ENCODE measurements at places on chromosomes 1 and 21.

GRCh38 chr1:231027136-231027925 is 12.7 kb downstream of the FAM89A start:
- no peak for DNase-seq

DNA sequence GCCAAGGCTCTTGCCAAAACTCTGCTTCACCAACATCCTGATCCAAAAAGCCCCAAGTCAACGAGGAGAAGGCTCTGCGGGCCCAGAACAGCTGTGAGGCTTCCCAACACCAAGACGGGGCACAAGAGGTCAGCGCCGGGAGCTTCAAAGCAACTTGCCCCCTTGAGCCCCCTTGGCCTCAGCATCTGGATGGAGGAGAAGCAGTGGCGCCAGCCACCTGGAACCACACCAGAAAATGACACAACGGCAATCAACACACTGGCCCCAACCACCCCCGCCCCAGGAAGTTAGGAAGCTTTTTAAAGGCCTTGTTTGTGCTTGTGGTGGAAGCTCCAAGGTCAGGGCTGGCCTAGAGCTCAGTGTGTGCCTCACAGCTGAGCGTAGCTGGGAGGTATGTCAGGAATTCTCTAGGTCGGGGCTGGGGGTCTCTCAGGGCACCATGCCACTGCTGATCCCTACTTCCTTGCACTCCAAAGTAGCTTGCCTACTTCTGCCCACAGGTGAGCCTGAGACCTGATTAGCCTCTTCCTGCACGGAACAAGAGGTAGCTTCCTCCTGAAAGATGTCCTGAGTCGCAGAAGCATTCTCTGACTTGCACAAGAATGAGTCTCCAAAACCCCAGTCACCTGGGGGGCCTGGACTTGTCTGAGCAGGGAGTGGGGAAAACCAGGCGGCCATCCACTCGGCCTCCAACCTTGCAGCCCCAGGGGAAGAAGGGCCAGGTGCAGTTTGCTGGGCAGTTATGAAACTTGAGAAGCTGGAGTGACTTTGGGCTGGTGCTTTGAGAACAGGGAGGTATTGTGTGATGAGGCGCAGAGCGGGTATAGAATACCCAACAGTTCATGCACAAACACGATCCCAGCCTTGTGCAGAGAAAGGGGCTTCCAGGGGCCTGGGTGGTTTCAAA is 9.7 kb upstream of the SRP9 start:
- peak; percentile 40 for DNase-seq

DNA sequence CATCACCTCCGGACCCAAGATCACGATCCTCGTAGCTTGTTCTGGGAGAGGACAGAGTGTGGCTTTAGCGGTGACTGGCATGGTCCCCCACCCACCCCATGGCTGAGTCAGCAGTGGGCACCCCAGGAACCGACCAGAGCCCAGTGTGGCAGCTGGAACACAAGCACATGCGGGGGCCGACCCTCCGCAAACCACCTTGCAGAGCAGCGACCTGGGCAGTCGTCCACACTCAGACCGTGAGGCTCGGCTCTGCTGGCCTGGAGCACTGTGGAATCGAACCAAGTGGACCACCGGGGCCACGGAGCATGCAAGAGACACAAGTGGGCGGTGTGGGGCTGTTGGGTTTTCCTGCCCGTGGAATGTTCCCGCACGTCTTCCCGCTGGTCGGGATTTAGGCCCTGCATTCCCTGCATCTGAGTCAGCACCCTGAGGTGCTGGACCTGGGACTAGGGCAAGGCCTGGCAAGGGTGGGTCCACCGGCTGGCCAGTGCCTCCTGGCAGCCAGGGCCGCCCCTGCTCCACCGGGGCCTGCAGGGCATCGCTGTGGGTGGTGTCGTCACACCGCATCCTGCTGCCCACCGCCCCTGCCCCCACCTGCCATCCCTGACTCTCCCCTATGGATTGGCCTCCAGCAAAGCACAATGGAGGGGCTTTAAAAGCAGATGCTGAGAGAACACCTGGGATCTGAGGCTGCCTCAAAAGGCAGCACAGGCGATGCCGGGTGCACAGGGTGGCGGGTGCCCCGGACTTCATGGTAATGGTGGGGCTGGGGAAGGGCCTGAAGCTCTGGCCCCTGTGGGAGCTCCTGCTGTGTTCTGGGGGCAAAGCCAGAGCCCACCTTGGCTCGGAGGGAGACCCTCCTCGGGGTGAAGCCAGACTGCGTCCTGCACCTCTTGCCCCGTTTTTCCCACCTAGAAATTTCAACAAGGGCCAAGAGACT is 18.5 kb downstream of the MORN1 start:
- DNase-seq: peak; percentile 4

DNA sequence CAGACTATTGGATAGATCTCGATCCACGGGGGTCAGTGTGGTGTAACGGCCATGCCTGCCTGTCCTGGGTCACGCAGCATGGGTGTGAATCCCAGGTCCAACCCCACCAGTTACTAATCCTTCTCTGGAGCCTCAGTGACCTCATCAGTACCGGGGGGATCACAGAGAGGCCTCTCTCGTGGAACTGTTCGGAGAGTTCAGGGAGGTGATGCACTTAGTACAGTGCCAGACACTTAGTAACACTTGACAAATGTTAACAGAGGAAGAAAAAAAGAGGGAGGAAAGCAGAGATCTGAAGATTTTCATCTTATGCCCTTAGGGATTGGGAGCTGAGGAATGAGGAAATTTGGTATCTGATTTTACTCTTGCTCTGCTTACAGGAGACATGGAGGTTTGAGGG is 2.9 kb downstream of the ABCA4 start:
- DNase-seq: no peak

DNA sequence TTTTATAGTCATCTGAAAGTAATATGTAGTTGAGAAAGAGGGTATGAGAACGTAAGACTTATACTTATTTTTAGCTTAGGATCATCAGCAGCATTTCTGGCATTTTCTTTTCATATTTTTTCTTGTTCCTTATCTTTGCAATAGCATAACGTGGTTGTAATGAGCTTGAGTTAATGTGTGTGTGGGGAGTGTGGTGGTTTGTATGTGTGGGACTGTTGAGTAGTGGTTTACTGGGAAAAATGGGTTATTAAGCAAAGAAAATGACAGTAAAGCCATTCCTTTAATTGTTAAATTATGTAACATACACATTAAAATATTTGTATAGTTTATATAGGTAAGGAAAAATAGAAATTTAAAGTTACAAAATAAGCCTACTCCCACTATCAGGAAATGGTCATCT is 15.2 kb downstream of the PIP5K1A start:
- no peak for DNase-seq

DNA sequence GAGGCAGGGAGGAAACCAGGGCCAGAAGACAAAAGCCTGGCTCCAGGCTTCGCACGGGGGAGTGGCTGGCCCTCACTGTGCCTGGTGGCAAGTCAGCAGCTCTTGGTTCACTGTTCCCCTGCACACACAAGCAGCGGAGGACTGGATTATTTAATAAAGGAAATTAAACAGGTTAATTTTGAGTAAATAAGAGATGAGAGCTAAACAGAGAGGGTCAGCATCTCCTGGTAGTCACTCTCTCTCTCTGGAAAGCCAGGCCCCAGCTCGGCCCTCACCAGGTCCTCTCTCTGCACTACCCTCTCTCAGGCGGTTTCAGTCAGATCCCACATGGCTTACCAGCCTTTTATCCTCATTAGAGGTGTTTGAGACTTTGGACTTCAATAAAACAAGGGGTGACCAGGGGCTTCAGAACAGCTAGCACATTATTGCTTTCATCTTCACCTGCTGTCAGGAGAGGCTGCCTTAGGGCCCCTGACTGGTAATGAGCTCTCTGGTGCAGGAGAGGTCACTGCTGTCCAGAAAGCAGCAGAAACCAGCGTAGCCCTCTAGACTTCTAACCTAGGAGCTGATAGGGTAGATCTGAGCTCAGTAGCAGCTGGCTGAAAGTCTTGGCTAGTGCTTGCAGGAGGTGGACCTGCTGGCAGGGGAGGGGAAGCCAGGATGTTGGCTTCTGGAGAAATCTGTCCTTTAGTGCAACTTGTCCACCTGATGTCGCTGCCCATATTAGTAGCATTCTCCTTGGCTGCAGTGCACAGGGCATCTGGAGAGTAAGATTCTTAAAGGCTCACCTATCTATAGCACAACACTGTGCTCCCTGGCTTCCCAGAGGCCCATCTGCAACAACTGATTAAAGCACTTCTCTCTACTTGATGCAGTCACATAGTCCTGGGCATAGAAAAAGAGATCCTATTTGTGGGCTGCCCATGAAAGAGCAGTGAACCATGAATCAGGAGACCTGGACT is 45.9 kb downstream of the SYT6 start:
- DNase-seq: no peak

- no peak for DNase-seq
These were observed 655.7 kb upstream of the ADAMTS5 start for GRCh38 chr21:27622631-27623030.

GRCh38 chr1:193115629-193116227 is 6.1 kb upstream of the CDC73 start:
- DNase-seq: no peak

DNA sequence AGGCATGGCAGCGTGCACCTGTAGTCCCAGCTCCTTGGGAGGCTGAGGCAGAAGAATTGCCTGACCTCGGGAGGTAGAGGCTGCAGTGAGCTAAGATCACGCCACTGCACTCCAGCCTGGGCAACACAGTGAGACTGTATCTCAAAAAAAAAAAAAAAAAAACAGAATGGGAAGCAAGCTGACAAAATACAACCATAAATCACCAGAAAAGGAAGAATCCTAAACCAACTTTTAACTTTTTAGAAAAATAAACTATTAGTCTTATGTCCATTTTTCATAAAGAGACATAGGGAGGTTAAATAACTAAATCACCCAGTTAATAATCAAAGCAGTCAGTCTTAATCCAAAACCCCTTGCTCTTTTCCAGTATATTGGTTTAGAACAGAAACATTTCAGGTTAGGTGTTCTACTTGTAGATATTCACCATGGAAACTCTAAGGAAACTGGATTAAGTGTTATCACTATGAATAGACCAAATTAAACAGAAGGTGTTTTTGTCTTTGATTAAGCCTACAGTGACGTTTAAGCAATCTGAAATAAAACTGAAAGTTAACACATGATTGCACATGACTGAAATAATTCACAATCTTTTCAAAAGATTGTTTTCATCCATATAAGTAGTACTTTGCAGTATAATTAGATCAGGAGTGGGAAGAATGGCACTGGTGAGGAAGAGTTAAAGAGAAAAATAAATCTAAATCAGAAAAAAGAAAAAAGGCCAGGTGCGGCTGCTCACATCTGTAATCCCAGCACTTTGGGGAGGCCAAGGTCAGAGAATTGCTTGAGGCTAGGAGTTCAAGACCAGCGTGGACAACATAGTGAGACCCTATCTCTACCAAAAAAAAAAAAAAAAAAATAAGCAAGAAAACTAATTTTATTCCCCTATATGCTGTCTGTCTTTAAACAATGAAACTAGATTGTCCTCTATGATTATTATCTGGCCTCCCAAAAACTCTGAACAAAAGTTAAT is 9.6 kb downstream of the CDC42BPA start:
- no peak for DNase-seq

DNA sequence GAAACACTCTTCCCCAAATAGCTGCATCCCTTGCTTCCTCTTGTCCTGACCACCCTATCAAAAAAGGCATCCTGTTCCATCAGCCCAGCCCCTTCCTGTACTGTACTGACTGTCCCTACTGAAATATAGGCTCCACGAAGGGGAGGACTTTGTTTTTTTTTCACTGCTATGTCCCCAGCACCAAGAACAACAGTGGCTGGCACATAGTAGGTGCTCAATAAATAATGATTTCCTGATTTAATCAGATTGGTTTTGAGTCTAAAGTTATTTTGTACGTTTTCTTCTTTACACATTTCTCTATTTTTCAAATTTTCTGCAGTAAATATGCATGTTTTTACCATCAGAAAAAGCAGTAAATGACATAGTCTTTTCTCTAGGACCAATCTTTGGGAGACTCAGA is 73.9 kb downstream of the CD58 start:
- no peak for DNase-seq

DNA sequence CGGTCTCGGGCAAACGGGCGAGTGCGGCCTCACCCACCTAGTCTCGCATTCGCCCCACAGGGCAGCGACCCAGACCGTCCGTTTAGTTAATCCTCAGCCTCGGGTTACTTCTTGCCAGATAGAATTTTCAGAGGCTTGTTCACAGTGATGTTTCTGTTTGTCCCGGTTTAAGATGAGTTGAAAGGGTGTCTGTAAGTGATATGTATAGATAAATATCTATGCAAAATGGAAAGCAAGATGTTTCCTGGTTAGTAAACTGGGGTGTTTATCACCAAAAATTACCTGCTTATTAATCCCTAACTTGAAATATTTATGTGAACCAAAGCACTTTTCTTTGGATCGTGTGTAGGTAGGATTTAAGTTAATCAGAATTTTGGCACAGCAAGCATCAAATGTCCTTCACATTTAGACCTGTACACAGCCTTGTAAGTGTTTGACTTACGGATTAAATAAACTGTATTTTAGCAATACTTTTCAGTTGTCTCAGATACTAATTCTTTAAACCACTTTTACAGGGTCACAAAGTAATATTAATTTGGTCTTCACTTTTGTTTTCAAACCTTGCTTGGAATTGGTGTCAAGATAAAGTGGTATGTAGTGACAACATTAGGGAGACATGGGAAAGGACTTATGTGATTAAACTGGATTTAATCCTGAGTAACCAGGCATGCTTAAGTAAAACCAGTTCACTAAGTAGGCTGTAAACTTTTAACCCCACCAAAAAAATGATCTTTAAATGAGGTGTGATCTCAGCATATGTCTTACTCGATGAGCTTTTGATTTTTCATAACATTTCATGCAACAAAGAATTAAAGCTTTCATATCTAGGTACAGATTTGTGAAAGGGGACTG is 914 bp downstream of the ZNF326 start:
- peak; percentile 73 for DNase-seq

DNA sequence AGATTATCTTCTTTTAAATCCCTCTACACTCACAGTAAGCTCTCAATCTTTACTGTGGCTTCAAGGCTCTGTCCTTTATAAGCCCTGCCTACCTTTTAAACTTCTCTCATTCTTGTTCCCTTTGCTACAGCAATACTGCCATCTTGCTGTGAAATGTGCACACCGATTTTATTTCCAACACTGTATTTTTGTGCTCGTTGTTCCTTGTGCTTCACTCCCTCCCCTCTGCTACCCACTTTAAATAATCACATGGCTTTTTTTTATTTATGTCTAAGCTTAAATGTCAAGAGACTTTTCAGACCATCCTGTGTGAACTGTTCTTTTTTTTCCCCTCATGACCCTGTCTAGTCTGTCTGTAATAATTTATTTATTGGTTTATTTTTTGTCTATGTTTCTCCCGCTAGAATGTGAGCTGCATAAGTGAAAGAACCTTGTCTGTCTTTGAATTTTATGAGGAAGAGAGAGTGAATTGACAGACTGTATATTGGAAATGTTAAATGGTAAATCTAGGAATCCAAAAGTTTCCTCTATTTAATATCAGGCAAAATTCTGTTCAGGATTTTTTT is 45.7 kb downstream of the ABCD3 start:
- DNase-seq: no peak

DNA sequence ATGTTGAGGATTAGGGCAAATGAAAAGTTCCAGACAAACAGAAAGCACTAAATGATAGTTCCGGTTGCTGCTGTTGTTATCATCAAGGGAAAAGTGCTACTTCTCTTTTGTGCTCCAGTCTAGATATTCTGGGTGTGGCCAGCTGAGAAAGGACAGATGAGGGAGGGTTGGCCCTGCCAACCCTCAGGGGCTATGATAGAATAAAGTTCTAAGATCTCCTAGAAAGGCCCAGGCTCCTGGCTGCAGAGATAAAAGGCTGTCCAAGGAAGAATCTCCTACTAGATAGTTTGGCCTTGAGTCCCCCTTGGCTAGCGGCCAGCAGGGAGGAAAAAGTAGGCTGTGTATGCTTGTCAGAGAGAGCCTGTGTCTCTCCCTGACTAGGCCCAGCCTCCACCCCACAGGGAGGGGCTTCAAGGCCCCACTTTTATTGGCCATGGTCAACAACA is 31.5 kb downstream of the RIMS3 start:
- peak; percentile 37 for DNase-seq

Measured in transverse colon (tissue), 4 donors.